ENCODE measurements at places on chromosomes 6 and 20. TPM values are rescaled to one million over a fixed set of nuclear protein-coding genes. Genes with fewer than 3 reads are reported as not detected.

DNA sequence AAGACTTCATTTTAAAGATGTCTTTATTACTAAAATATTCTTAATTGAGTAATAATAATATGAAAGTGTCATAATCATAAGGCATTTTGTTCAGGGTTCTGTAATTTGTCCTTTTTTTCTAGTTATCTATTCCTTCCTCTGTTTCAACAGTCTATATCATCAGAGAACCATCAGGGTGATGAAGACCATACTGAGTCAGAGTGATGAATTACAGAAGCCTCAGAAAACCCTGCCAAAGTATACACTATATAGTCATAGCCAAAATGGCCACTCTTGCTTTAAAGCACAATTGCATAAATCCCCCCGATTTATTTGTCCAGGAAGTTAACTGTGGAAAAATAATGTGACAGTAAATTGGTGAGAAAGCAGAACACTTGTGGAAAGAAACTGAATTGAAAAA is 735.0 kb downstream of the EPHA7 start:
- H3K27ac ChIP-seq: no peak overlapping the region
- DNase-seq: no peak
- H3K27me3 ChIP-seq: no peaks in the 10 kb centered on the region
- H3K4me3 ChIP-seq: no peak overlapping the region

DNA sequence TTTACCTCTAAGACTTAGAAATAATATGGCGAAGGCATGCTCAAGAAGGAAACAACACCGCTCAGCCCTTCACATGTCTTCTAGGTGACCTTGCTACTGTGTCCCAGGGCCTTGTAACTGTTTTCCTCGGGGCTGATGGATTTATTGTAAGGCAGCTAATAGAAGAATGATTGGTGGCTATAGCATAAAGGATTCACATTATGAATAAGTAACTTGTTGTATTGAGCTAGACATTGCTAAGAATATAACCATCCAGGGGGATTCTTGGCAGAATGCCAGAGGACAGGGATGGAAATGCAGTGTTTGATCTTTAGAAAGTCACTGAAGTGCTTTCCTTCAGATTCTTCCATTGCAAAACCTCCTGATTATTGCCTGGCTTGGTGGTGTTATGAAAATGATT is 54.9 kb downstream of the PLEKHG1 start:
- H3K27ac ChIP-seq: no peak overlapping the region
- no peak for DNase-seq
- no peaks in the 10 kb centered on the region for H3K27me3 ChIP-seq
- H3K36me3 ChIP-seq: no peaks in the 10 kb centered on the region

The RBM24 gene
- total RNA-seq: 0.47 TPM

- no peaks in the 10 kb centered on the region for H3K27me3 ChIP-seq
- H3K4me3 ChIP-seq: no peak overlapping the region
- no peaks in the 10 kb centered on the region for H3K4me1 ChIP-seq
- no peak overlapping the region for H3K27ac ChIP-seq
These were observed 17.9 kb upstream of the TRIM26 start for GRCh38 chr6:30231067-30231466.

The PTGIS gene
- total RNA-seq: 5.4 TPM

DNA sequence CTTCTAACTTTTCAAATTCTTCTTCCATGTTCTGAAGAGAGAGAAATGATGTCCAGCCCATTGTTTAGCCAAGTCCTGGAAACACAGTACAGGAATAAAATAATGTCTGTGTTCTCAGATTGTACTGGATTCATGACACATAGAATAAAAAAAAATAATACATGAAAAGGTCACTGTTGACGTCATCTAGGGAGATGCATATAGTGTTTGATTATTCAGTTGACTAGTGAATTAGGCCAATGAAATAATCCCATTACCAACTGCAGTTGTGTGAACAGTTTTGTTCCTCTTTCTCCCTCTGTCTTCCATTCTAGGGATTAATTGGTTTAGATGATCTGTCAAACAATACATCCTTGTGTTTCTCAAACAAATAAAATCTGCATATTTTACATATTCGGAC is 222.8 kb downstream of the ALDH8A1 start:
- H3K4me3 ChIP-seq: no peak overlapping the region
- H3K27ac ChIP-seq: no peak overlapping the region
- no peak for DNase-seq

DNA sequence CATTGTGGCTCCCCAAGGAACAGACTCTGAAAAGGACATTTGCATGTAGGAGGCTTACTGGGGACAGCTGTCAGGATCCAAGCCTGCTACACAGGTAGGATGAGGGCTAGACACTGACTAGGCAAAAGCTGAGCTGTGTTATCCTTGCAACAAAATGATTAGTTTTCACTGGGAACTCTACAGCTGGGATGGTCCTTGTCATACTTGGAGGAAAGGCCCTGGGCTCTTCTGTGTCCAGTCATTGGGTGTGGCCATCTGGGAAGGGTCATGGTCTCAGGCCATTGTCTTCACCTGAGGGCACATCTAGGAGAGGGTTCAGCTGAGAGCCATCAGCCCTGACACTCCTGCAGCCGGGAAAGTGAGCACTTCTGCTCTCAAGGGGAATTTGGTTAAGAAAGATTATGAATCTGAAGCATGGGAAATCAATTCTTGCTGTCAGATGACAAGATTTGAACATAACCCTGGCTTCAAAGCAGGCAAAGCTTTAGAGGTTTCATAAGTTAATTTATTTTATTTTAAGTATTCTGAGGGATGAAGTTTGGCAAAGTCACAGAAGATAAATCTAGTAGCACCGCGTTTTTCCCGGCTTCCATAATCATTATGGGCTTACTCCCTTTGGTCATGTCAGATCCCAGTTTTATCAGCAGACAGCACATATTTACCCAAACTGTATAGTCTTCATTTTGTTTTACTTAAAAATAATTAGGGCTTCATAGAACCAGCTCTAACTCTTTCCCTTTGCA is 78.4 kb upstream of the SLC22A23 start:
- no peaks in the 10 kb centered on the region for H3K36me3 ChIP-seq
- H3K27ac ChIP-seq: no peak overlapping the region
- DNase-seq: no peak

GRCh38 chr20:35506872-35507638 is 22.4 kb downstream of the C20orf173 start:
- no peak for DNase-seq
- peaks cover 87% of the 10 kb centered on the region for H3K36me3 ChIP-seq
- H3K4me1 ChIP-seq: no peaks in the 10 kb centered on the region
- H3K27ac ChIP-seq: no peak overlapping the region
- no peaks in the 10 kb centered on the region for H3K27me3 ChIP-seq

DNA sequence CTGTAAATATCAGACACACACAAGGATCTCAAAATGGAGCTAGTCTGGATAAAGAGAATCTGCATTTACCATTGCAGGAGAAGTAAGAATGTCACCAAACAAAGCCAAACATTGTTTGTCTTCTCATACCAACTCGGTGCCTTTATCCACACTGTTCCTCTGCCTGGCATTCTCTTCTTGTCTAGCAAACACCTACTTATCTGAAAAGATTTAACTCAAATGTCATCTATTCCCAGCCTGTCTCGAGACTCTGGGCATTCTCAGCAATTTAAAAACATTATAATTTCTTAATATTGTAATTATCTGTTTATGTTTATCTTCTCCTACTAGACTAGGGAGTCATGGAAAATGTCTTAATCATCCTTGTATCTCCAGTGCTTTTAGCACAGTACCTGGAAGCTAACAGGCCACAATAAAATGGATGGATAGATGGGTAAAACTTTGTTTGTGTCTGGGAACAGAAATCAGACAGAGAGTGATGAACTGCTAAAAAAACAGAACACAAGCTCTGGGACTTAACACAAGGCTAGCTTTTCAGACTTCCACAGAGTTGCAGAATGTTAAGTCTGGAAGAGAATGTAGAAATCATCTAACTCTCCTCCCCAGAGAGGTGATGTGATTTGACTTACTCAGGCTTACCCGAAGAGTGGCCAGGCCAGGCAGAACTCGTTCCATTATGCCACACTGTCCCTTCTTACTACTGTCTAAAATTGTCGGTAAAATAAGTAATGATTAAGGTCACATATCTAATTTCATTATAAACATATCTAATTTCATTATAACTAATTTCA is 42.3 kb upstream of the FAM83C start:
- H3K27ac ChIP-seq: peak overlapping the region; percentile 62
- DNase-seq: no peak
- H3K4me3 ChIP-seq: no peak overlapping the region

GRCh38 chr6:15658181-15658744 is 4.6 kb downstream of the DTNBP1 start:
- peaks cover 13% of the 10 kb centered on the region for H3K4me1 ChIP-seq
- no peaks in the 10 kb centered on the region for H3K27me3 ChIP-seq
- H3K36me3 ChIP-seq: no peaks in the 10 kb centered on the region
- no peak overlapping the region for H3K4me3 ChIP-seq

- no peaks in the 10 kb centered on the region for H3K36me3 ChIP-seq
- H3K27ac ChIP-seq: peak overlapping the region; percentile 80
- no peak overlapping the region for H3K4me3 ChIP-seq
- peaks cover 7% of the 10 kb centered on the region for H3K27me3 ChIP-seq
- no peak for DNase-seq
These were observed 3.2 kb downstream of the PTK6 start for GRCh38 chr20:63533871-63534393.

The PAX1 gene
- not detected for total RNA-seq

DNA sequence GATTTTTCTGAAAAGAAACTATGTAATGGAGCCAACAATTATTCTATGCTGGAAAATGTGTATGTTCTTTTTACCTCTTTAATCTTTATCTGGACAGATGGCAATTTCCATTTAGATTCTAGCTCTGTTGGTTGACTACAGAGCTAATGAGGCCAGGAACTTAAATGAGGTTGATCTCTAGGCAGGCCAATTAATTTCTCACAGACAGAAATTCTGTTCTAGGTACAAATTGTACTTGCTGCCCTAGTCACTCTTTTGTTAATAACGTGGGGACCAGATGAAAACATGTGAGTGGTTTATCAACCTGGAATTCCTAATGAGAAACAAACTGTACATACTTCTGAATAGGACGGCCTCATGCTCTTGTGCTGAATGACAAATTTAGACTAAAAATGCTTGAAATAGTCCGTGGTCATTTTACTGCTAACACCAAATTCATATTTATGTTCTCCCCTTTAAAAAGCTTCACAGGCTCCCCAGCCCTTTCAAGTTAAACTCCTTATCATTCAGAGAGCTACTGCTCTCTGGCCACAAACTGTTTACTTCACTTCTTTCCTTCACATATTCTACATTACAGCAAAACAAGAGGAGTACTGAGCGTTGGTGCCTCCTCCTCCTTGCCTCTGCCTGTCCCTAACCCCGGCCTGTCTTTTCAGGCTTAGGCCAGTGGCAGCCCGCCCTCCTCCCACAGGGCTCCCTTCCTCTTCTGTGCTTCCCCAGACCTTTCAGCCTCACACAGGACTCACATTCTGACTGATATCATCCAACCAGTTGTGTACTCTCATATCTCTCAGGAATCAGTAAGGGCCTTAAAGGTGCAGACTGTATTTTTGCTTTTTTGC is 41.4 kb downstream of the DTNBP1 start:
- H3K4me1 ChIP-seq: peaks cover 33% of the 10 kb centered on the region
- H3K36me3 ChIP-seq: no peaks in the 10 kb centered on the region
- H3K27me3 ChIP-seq: no peaks in the 10 kb centered on the region
- peak overlapping the region; percentile 7 for H3K27ac ChIP-seq

The EYA4 gene
- total RNA-seq: 0.10 TPM

The RAB32 gene
- 9.2 TPM for total RNA-seq

The PKIB gene
- 7.4 TPM for total RNA-seq

- H3K4me3 ChIP-seq: no peak overlapping the region
- no peak overlapping the region for H3K27ac ChIP-seq
- no peaks in the 10 kb centered on the region for H3K36me3 ChIP-seq
- no peak for DNase-seq
- H3K4me1 ChIP-seq: no peaks in the 10 kb centered on the region
These were observed 127.7 kb upstream of the PTPRK start for GRCh38 chr6:128648022-128648598.

The RAB23 gene
- total RNA-seq: 8.3 TPM

GRCh38 chr20:63007360-63007645 is 539 bp upstream of the BHLHE23 start:
- no peaks in the 10 kb centered on the region for H3K36me3 ChIP-seq
- peaks cover 100% of the 10 kb centered on the region for H3K27me3 ChIP-seq
- H3K4me3 ChIP-seq: peak overlapping the region; percentile 23
- peaks cover 45% of the 10 kb centered on the region for H3K4me1 ChIP-seq

DNA sequence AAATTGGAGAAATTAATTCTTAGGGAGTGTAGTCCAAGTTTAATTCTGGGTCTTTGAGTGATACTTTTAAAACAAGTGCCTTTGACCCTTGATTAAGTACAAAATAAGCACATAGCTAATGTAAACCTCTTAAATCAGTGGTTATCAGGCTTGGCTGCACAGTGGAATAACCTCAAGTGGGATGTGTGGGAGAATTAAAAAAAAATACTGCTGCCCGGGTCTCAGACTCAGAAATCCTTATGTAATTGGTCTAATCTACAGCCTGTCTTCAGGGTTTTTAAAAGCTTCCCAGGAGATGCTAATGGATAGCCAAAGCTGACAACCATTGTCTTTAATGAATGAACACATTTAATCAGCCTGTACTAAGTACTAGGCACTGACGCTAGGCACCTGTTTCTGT is 28.5 kb upstream of the TMEM14A start:
- H3K4me1 ChIP-seq: peaks cover 2% of the 10 kb centered on the region
- H3K27me3 ChIP-seq: peaks cover 6% of the 10 kb centered on the region
- H3K27ac ChIP-seq: no peak overlapping the region
- H3K36me3 ChIP-seq: no peaks in the 10 kb centered on the region

DNA sequence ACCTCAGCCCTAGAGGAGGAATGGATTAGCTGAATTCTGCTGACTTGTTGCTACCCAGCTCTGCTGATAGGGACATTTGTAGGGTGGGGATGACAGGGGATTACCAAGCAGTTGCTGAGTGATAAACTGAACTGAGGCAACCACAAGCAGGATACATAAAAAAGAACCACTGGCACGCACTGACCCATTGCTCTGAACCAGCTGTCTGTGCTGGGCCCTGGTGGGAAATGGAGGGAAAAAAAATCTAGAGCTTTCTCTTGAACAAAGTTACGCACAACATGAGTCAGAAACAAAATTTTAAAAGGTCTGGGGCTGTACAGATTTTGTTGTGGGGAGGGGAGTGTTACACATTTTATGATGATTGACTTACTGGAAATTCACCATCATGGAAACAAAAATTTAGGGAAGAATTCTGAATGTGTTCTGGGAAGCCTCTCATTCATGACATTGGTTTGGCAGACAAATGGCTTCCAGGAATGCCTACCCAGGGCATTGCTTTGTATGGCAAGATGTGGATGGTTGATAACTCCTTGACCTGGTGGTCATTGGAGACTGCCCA is 37.7 kb downstream of the FOXO3 start:
- no peak for DNase-seq
- peak overlapping the region; percentile 50 for H3K27ac ChIP-seq
- H3K4me3 ChIP-seq: no peak overlapping the region
- no peaks in the 10 kb centered on the region for H3K27me3 ChIP-seq

DNA sequence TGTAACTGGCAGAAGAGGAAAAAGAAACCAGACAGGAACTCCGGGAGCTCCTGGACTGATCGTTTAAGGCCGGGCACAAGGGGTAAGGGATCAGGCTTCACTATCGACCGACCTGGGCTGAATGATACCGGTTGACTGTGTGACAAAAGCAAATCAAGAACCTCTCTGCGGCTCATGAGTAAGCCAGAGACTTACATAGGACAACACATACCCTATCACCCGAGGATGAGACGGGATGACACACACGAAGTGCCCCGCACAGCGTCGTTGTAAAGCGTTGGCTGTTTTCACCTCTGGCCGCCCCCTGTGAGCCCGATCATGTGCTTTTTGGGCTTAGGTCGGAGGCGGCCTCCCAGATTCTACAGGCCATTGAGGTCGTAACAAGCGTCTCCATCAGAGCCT is 695 bp upstream of the TGIF2 start:
- no peaks in the 10 kb centered on the region for H3K27me3 ChIP-seq
- no peak for DNase-seq
- H3K4me3 ChIP-seq: peak overlapping the region; percentile 85
- peak overlapping the region; percentile 89 for H3K27ac ChIP-seq
- H3K4me1 ChIP-seq: peaks cover 36% of the 10 kb centered on the region

The SMPDL3A gene
- 82.5 TPM for total RNA-seq
